ENCODE measurements at places on chromosomes 6 and 20.

DNA sequence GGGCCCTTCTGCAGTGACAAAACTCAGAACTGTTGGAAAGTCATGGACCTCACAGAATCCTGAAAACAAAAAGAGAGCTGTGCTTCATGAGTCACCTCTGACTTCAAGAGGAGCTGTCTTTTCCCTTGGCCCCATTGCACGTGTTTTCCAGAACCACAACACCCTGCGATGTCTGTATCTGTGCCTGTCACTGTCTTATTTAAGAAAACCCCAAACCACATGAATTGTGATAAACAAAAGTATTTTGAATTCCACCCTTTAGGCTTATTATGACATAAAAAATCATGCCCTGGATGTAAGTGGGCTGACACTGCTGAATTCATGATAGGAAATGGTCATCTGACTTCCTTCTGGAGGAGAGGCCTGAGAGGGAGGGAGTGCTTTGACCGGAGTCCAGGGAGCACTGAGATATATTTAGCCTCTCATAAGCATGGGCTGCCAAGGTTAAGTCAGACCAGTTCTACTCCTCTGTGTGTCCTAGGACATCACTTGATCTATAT lies 96.4 kb upstream of the DUSP22 start:
- DNase-seq: no peak

GRCh38 chr6:158628542-158628941 lies 16.0 kb downstream of the DYNLT1 start:
- DNase-seq: no peak

DNA sequence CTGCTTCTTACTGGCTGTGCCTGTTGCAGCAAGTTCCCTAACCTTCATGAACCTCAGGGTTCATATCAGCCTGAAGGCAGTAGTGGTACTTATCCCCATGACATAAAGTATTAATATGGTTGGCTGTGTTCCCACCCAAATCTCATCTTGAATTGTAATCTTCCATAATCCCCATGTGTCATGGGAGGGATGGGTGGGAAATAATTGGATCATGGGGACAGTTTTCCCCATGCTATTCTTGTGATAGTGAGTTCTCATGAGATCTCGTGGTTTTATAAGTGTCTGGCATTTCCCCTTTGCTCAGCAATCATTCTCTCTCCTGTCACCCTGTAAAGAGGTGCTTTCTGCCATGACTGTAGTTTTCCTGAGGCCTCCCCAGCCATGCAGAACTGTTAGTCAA lies 61.8 kb downstream of the FAM229B start:
- no peak for DNase-seq

DNA sequence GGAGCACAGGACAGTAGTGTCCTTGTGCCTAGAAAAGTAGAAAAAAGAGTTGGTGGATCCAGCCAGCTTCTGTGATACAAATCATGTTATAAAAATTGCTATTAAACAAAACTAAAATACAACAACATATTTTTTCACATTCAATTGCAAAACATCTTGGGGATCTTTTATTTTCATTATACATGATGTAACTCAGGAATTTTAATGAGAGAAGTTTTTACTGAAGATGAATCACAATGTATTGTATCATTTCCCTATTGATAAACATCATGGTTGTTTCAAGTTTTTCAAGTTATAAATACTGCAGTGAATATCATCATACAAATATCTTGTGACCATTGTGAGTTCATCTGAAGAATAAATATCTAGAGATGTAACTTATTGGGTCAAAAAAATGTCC lies 608.0 kb downstream of the PHF3 start:
- DNase-seq: no peak

DNA sequence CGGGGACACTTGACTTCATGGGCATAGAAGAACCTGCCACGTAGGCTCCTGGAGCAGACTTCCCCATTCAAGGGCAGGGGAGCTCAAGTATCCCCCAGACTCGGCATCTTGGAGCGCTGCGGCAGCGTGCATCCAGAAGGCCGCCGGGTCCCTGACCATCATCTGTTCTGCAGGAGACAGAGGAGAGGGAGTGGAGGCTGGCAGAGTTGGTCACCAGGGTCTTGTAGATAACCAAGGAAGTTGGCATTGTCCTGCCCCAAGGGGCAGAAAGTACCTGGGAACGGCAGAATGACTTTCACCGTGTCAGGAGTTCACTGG lies 82.8 kb downstream of the TCP11 start:
- DNase-seq: no peak

DNA sequence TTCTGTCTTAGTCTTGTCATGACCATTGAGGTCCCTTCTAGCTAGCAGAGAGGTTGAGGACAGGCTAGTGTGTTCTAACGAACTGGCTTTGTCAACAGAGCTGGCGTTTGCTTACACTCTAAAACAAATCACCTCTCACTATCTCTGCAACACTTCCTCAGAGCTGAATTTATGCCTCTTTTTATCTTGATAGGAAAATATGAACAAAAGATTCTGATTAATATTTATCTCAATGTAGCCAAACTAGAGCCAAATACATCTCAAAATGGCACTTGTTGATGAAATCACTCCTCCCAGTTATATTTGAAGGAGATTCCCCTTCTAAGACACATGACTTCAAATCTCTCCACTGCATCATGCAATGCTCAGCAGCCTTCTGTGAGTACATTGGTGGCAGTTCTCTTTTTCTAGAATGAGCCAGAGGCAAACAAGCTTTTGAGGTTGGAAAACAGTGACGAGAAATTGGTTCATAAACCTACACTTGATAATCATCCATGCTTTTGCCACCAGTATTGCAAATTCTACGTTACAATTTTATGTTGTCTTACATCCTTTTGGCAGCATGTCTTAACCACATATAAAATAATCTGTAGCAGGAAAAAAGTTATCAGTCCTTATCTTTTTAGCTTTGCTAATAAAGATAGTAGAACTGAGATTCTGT lies 615.7 kb upstream of the CITED2 start:
- no peak for DNase-seq

DNA sequence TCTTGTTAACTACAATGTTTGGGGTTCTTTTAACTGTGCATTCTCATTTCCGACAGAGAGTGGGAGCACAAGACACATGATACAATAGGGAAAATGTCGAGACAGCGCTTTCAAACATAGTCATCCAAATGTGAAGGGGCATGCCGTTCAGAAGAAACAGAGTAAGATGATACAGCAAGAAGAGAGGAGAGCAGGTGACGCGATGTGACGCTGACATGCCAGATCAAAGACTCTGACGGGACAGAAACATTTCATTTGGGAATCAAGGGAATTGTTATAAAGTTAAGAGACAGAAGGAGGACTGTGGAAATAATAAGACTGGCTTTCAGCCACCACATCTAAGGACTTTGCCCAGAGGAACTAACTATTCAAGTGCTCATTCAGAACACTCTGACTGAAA lies 117.4 kb downstream of the FAXC start:
- DNase-seq: no peak

DNA sequence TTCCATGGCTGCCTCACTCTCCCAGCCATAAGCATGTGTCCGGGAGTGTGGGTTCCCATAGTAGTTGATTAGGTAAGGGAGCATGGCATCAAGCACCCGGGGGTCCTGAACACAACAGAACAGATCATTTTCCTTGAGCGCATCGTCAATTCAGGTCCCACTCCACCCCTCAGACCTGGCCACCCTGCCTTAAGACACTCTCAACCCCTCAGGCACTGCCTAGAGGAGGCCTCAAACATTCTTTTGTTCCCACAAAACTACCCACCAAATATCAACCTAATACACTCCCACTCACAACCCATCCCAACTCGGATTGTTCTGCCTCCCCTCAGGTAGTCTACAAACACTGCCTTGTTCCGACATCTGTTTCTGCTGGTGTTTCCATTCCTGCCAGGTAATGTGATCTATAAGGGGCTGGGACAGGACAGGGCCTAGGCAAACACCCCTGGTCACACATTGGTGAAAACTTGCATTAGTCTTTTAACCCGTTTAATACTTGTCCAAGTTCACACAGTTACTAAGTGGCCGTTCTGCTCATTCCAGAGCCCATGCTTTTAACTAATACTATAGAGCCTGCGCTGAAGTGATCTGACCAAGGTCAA lies 1.4 kb downstream of the NFS1 start:
- DNase-seq: no peak

- DNase-seq: peak; percentile 47
These were observed 14.6 kb downstream of the CD40 start for GRCh38 chr20:46132705-46133120.

DNA sequence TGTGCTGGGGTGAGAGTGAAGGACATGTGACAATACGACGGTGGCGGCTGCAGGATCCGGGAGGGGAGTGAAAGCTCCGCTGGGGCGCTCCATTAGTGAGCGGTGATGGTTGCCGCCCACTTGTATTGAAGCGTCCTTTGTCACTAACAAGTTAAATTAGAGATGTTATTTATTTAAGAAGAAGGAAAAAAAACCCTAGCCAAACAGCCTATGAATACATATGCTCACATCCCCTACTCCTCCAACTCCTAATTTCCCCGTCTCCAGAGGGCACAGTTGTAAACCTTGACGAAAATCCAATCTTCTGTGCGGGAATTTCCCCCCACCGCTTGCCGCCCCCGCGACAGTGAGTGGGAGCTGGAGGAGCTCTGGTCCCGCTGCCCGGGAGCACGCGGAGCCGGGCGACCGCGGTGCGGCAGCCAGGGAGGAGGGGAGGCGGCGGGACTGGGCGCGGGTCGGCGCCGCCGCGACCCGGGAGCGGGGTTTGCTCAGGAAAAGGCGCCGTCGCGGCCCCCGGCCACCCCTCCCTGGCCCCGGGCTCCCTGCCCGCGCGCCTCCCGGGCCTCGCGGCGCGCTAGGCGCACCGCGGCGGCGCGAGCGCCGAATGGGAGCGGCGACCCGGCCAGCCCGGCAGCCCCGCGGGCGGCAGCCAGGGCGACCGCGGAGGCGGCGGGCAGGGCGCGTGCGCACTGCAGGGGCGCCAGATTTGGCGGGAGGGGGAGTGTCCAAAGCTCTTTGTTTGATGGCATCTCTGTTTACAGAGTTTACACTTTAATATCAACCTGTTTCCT lies at the start of gene MYB:
TSS of gene MYB (plus strand) at position 767 of the 791 bp plus-strand sequence. CDS start 206 bp downstream, outside the sequence.
- DNase-seq: peak; percentile 93

GRCh38 chr20:62979310-62979709 lies 26.8 kb downstream of the SLC17A9 start:
- no peak for DNase-seq

DNA sequence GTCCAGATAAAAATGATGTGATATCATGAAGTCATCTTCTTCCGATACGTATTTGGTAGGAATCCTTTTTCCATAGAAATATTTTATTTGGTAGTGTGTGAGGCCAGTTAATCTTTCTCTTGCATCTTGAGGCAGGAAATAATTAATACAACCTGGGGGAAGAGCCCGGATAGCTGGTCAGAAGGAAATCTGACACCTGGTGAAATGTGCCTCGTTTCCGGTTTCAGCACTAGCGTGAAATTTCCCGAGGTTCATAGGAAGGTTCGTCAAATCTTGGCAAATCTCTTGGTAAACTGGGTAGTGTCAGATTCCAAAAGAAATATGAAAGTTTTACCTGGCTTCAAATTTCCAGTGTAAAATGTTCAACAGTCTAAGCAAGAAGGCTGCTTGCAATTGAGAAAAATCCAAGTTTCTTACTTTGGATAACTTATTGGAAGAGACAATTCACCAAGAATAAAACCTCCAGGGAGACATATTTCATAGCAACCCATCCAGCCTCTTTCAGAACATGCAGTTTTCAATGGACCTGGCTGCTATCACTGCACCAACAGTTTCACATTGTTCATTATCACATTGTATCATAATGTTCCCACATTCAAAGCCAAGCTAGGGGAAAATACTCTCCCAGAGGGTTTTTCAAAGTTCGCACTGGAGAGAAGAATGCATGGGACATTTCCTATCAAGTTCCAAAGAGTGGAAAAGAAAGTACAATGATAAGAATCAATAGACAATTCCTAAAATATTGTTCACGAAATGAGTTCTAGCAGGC lies 454.5 kb upstream of the CITED2 start:
- DNase-seq: no peak

- no peak for DNase-seq
These were observed 45.1 kb downstream of the MAFB start for GRCh38 chr20:40643891-40644290.

DNA sequence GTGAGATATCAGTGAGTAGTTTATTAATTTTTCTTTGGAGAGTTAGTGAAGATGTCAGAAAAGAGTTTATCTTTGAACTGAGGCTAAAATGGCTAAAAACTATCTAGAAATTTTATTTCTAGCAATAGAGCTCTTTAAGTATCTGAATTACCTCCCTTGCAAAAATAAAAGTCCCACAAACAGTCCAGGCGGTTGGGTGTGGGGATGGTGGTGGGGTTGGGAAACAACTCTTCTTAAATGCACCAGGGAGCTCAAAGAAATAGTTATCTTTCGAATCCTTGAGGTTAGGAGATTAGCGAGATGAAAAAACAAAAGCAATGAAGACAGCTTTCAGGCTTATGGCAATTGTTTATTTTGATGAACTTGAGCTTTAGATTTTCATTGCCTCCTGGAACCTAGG lies 1299.1 kb upstream of the ADGRB3 start:
- DNase-seq: no peak

- DNase-seq: no peak
These were observed 52.6 kb downstream of the SPTLC3 start for GRCh38 chr20:13061381-13061780.

GRCh38 chr6:125984311-125984710 lies 2.0 kb upstream of the TRMT11 start:
- no peak for DNase-seq

GRCh38 chr20:37915434-37915787 lies 12.5 kb downstream of the VSTM2L start:
- DNase-seq: no peak

- DNase-seq: peak; percentile 12
These were observed 38.2 kb downstream of the MICA start for GRCh38 chr6:31441365-31442267.

DNA sequence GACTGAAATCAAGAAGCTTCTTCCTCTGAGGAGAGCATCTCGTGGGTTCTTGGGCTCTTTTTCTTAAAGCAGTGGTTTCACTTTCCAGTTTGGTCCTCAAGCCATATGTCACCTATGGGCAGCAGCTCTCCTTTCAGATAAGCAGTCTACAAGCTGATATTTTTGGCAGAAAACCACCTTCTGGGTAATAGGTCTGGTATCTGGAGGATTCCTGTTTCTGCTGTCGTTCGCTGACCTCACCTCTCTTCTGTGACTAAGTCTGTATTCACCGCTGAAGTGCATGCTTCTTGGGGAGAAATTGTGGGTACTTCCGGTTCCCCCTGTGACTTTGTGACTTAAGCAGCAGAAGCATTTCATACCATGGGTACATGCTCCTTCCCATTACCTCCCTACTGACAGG lies 193.6 kb downstream of the EDN1 start:
- no peak for DNase-seq

GRCh38 chr6:3053231-3053508 lies 15.1 kb upstream of the RIPK1 start:
- no peak for DNase-seq

DNA sequence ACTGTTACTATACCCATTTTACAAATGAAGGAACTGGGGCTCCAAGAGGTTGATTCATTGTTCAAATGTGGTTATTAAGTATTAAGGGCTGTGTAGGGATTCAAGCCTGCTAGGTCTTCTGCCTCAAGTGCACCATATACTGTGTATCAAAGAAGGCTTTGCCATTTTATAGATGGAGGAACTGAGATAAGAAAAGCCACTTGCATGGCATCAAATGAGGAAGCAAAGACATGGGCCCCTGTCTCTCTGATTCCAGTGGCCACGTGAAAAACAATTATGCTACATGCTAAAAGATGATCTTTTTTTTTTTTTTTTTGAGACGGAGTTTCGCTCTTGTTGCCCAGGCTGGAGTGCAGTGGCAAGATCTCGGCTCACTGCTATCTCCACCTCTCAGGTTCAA lies 67.0 kb downstream of the TMEM200A start:
- DNase-seq: no peak

- no peak for DNase-seq
These were observed 565.7 kb upstream of the BTBD3 start for GRCh38 chr20:11352041-11352440.

- no peak for DNase-seq
These were observed 7.6 kb upstream of the SRSF3 start for GRCh38 chr6:36586606-36587005.
